ENCODE measurements at places on chromosomes 7 and 10. TPM values are rescaled to one million over a fixed set of nuclear protein-coding genes. Genes with fewer than 3 reads are reported as not detected.

- no peak for DNase-seq
Measured at GRCh38 chr10:58821752-58822056, 309.0 kb downstream of the BICC1 start.

DNA sequence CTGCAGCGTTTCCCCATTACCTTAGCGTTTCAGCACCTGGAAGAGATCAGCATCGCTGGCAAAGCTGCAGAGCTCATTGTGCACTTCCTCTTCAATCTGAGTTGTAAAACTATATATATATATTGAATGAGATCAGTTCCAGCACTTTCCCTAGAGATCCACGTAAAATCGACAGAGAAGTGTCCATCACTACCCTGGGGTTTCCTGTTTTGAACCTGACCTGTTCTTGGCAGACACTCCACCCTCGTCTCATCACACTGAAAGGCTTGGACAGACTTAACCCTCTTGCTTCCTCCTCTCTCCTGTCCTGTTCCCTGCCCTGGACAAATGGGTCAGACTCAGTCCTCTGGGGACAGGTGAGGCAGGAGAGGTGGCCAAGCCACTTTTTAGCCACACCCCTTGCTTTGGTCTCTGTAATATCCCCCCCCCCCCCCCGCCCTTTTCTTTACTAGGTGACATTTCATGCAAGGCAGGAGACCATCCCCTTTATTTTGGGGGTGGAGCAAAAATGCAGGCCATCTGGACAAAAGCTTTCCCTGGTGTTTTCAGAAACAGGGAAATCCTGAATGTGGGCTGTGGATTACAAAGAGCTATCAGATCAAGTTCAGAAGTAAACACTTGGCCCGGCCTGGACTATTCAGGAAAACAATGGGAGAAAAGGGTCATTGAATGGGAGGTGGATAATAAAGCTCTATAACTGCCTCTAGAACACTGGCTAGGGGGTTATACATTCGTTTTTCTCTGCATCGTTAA is 83.7 kb upstream of the KDM7A start:
- DNase-seq, result no peak

DNA sequence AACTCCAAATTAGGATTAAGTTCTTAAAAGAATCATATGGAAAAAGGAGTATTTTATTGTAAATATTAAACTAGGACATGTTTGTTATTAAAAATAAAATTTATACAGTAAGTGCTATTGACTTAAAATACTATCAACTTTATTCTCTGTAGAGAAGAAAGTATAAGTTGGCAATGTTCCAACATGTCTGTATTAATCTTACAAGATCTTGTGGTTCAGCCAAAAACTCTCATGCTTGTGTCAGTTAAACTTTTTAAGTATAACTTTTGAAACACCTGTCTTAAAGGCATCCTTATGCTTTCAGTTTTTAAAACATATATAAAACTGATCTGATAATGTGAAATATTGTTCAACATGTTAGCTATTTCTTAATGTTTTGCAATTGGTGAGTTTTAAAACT is 160.7 kb downstream of the ZEB1 start:
- DNase-seq, result no peak

- no peak for DNase-seq
Measured at GRCh38 chr7:137390076-137390475, 46.5 kb upstream of the PTN start.

DNA sequence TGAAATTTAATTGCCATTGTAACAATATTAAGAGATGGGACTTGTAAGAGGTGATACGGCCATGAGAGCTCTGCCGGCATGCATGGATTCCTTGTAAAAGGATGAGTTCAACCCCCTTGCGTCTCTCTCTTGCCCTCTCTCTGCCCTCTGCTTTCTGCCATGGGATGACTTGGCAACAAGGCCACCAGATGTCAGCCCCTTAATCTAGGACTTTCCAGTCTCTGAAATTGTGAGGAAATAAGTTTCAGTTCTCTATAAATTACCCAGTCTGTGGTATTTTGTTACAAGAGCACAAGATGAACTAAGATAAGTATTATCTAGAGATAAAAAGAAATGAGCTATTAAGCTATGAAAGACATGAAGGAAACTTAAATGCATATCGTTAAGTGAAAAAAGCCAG is 145.7 kb upstream of the AHR start:
- no peak for DNase-seq

DNA sequence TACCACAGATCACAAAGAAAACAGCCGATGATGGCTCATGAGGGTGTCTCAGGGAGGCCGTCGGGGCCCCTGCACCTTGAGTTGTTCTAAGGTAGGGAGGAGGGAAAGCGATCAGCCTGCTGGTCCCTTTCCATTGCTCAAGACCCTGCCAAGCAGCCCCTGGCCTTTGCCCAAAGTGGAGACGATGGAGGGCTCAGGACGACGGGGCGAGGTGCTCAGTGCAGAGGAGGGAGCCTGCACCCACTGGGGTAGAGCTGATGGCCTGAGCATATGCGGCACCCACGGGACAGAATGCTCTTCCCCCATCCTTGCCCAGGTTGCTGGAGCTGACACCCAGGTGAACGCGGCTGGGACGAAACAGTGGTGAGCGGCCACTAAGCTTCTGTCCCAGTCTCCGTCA is 58.3 kb upstream of the FAM20C start:
- no peak for DNase-seq

DNA sequence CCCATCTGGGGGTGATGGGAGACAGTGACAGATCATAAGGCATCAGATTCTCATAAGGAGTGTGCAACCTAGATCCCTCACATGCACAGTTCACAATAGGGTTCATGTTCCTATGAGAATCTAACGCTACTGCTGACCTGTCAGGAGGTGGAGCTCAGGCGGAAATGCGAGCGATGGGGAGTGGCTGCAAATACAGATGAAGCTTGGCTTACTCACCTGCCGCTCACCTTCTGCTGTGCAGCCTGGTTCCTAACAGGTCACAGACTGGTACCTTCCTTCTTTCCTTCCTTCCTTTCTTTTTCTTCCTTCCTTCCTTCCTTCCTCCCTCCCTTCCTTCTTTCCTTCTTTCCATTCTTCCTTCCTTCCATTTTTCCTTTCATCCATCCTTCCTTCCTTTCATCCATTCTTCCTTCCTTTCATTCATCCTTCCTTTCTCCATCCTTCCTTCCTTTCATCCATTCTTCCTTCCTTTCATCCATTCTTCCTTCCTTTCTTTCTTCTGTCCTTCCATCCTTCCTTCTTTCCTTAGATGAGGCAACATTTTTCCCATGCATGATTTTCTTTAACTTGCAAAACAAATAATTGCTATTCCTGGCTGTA is 370.0 kb upstream of the AUTS2 start:
- no peak for DNase-seq

GRCh38 chr10:98417973-98418664 is 3.1 kb upstream of the PYROXD2 start:
- DNase-seq, result no peak

GRCh38 chr10:23917251-23917840 is 291.6 kb upstream of the KIAA1217 start:
- DNase-seq, result no peak

- DNase-seq, result no peak
Measured at GRCh38 chr7:37445064-37445723, 3.5 kb downstream of the ELMO1 start.

GRCh38 chr7:151308791-151309190 is 32.8 kb upstream of the NUB1 start:
- DNase-seq, result no peak

- no peak for DNase-seq
Measured at GRCh38 chr7:30935569-30935877, 23.9 kb downstream of the AQP1 start.

DNA sequence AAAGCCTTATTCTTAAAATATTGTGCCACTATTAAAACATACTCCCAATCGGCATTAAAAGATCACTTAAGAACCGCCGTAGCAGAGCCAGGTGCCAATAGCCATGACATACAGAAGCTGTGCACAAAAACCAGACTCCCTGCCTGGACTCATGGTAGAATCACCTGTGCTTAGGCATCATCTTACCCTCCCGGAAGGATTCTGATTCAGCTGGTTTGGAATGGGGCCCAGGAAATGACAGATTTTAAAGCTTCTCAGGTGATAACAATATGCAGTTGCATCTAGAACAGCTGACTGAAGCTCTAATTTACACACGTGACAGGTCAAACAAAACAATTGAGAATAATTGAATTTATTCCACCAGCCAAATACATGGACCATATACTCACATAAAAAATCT is 10.7 kb downstream of the A1CF start:
- DNase-seq, result no peak

- DNase-seq, result no peak
Measured at GRCh38 chr7:107387128-107387527, 82.7 kb upstream of the GPR22 start.

- DNase-seq, result no peak
Measured at GRCh38 chr10:55943403-55943802, 417.7 kb downstream of the ZWINT start.

GRCh38 chr10:22816298-22816653 is 101.9 kb upstream of the PIP4K2A start:
- no peak for DNase-seq

- no peak for DNase-seq
Measured at GRCh38 chr10:42972946-42973345, 103.9 kb upstream of the RET start.

GRCh38 chr10:12243864-12244620 is 48.1 kb downstream of the CDC123 start:
- no peak for DNase-seq

DNA sequence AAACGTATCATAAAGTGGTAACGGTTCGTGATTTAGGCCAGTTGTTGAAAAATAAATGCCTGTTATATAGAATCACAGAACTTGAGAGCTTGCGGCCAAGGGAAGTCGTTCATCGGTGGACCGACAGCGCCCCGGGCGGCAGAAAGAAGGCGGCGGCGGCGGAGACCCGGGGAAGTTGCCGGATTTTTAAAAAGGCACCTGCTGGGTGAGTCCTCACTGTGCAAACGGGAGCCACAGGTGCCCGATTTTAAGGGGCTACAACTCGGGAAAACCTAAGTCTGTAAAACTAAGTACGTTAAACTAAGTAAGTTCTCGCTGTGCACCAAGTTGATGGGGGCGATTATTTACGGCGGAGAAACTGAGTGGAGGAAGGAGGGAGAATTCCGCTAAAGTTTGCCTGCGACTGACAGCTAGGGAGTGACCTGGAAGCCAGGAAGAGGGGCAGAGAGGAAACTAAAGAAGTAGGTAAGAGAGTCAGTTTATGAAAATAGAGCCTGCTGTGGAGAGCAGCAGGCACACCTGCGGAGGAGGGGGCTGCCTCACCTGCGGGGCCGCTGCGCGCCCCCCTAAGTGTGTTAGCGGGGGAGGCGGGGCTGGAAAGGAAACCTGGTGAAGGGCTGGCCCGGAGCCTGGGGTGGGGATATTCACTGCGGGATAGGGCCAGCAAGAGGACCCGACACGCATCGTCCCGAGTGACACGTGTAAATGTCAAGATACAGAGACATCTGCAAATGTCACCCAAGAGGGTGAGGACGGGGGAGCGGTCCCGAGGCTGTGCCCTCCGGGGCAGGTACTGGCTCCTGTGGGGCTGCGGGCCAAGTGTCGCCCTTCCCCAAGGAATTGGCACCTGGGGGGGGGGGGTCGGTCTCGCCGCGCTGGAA is 996 bp downstream of the ADAM12 start:
- DNase-seq, result peak; percentile 35

HOXA11 gene
- 40.7 TPM for polyA plus RNA-seq

C10orf143 gene
- 4.7 TPM for polyA plus RNA-seq

BPGM gene
- polyA plus RNA-seq, result 40.2 TPM

MUC12 gene
- 0.46 TPM for polyA plus RNA-seq

METTL2B gene
- polyA plus RNA-seq, result 31.7 TPM

ZCWPW1 gene
- polyA plus RNA-seq, result 5.9 TPM

PCLO gene
- polyA plus RNA-seq, result 8.6 TPM

NOC3L gene
- 20.3 TPM for polyA plus RNA-seq
